ENCODE measurements at places on chromosomes 3 and 15.

- DNase-seq = no peak
These were observed 722.1 kb upstream of the NR2F2 start for GRCh38 chr15:95608371-95608770.

- DNase-seq = no peak
These were observed 1244.1 kb downstream of the ROBO2 start for GRCh38 chr3:78283994-78284393.

GRCh38 chr3:38334142-38335055 lies 12.2 kb upstream of the XYLB start:
- no peak for DNase-seq

GRCh38 chr15:72845981-72846383 lies 62.4 kb upstream of the ADPGK start:
- no peak for DNase-seq

GRCh38 chr3:43142472-43142871 lies 36.6 kb upstream of the POMGNT2 start:
- no peak for DNase-seq

Measured in NCI-H526 (cell line).